ENCODE measurements at places on chromosomes 3 and 15.

- DNase-seq, result no peak
These were observed 5.9 kb upstream of the ACP3 start for GRCh38 chr3:132311316-132311715.

DNA sequence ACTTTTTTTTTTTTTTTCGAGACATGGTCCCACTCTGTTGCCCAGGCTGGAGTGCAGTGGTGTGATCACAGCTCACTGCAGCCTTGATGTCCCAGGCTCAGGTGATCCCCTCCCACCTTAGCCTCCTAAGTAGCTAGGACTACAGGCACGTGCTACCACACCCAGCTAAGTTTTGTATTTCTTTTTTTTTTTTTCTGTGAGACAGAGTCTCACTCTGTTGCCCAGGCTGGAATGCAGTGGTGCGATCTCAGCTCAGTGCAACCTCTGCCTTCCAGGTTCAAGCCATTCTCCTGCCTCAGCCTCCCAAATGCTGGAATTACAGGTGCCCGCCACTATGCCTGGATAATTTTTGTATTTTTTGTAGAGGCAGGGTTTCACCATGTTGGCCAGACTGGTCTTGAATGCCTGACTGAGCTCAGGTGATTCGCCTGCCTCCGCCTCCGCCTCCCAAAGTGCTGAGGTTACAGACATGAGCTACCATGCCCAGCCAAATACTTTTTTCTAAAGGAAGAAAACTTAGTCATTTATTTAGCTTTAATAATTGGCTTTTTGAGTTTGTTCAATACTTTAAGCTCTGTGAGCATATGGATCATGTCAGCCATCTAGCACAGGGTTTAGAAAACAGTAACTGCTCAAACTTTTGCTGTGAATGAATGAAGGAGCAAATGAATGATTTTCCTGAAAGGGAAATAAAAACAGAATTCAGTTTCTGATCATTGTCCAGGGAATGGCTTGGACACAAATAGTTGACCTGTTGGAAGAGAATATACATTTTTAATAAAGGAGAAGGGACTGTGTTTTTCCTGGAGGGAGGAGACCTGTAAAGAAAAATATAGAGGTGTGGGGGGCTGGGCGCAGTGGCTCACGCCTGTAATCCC lies 26.0 kb downstream of the UBE2E1 start:
- DNase-seq, result no peak

GRCh38 chr3:37741644-37742043 lies 120.0 kb upstream of the CTDSPL start:
- no peak for DNase-seq

GRCh38 chr15:70613271-70613670 lies 150.1 kb downstream of the UACA start:
- no peak for DNase-seq

DNA sequence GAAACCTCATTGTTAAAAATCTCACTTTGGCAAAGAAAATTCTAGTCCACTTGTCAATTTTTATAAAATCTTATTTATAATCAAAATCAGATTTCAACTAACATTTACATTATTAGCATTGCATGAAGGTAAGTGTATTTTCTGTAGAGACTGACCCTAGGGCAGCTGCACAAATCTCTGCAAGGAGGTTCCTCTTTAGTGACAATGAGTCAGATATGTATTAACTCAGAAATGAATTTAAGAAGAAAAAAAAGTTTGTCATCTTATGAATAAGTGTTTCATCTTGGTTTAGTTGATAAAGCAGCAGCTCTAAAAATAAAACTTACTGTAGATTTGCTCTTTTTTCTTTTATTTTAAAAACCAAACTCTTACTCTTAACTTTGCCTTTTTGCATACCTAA lies 9.0 kb upstream of the GNB4 start:
- no peak for DNase-seq

GRCh38 chr15:68576235-68576892 lies 2.4 kb upstream of the CORO2B start:
- DNase-seq, result no peak

GRCh38 chr3:180640987-180641386 lies 38.3 kb downstream of the CCDC39 start:
- no peak for DNase-seq

GRCh38 chr3:72814308-72814707 lies 33.9 kb downstream of the SHQ1 start:
- DNase-seq, result no peak
